ENCODE measurements at places on chromosomes 1 and 21.

- DNase-seq, result no peak
Measured at GRCh38 chr1:48943393-48943792, 166.7 kb upstream of the BEND5 start.

- DNase-seq, result no peak
Measured at GRCh38 chr21:42129300-42130266, 58.5 kb downstream of the UMODL1 start.

GRCh38 chr1:172400722-172401105, 19.8 kb upstream of the C1orf105 start:
- no peak for DNase-seq

DNA sequence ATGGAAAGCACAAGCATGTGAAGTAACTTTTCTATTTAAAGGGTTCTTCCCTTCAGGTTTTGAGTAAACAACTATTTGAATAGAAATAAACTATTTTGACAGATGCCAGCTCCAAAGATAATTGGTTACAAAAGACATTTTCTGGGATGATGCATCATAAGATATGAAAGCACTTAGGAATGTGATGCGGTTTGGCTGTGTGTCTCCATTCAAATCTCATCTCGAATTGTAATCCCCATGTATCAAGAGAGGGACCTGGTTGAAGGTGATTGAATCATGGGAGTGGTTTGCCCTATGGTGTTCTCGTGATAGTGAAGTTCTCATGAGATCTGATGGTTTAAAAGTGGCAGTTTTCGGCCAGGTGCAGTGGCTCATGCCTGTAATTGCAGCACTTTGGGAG, 6.4 kb downstream of the DISP1 start:
- no peak for DNase-seq

GRCh38 chr21:38179511-38179910, 77.3 kb upstream of the KCNJ15 start:
- no peak for DNase-seq

DNA sequence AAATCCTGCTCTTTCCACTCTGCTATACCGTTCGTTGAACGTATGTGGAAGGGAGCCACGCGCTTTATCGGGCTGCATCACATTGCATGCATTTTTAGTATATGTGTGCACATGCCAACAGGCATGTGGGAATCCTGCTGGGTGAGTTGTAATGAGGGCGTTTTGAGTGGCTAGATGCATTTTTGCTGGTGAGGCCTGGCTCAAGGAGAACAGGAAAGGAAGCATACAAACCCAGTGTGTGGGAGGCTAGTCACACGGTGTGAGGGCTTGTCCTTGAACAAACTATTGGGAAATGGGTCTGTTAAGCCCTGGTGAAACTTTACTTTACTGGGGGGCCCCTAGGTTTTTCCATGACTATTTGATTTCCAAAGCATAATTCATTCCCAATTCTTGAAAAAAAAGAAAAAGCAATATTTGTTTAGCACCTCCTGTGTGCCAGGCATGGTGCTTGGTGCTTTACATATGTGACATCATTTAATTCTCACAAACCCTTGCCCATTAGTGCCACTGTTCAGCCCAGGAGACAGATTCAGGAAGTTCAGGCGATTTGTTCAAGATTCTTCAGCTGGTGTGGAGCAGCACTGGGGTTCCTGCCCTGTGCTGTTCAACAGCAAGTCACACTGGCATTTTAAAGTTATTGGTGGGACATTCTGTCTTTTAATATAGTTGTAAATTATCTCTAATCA, 25.6 kb upstream of the JUN start:
- no peak for DNase-seq

GRCh38 chr1:53606651-53607051, 132.3 kb downstream of the GLIS1 start:
- DNase-seq, result no peak

DNA sequence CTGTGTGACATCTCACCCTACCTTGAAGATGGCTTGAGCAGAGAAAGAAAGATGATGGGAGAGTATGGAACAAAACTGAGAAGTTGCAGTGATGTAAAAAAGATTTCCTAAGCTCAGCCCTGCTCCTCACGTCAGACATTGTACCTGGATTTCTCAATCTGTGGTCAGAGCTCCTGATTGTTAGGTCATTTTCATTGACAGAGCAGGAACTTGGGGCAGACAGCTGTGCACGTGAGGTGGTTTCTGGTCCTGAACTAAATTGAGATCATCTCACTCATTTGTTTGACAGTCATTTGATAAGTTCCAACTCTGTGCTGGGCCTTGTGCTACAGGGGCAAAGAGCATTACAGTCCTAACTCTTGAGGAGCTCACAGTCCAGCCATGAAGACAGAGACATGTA, 10.2 kb downstream of the TRAF3IP3 start:
- no peak for DNase-seq
